ENCODE measurements at places on chromosomes 1 and 21. TPM values are rescaled to one million over a fixed set of nuclear protein-coding genes. Genes with fewer than 3 reads are reported as not detected.

Gene F13B
- not detected for total RNA-seq

Gene ANGPTL3
- total RNA-seq, result not detected

Gene ENTREP3
- total RNA-seq, result 4.9 TPM

Gene UBE4B
- 24.2 TPM for total RNA-seq

Gene ZBTB37
- 3.6 TPM for total RNA-seq

Gene SLAMF6
- total RNA-seq, result not detected

DNA sequence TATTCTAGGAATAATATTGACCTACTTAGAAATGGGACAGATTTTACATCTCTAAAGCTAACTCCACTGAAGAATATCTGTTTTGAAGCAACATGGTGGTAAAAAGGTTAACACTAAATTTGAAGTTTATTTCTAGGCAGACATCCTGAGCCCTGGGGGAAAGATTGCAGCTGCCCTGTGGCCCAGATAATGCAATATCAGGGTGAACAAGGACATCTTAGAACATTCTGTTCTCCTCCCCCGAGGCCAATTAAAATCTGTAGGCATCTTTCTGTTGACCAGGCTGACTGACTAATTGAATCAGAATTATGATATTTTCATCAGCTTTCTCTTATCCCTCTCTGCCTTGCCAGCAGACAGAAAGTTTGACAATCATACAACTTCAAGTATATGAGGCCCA is 149.8 kb upstream of the DUSP10 start:
- no peak for DNase-seq
